ENCODE measurements at places on chromosomes 11 and 22. TPM values are rescaled to one million over a fixed set of nuclear protein-coding genes. Genes with fewer than 3 reads are reported as not detected.

- H3K27me3 ChIP-seq = no peaks in the 10 kb centered on the region
- DNase-seq = no peak
- H3K36me3 ChIP-seq = no peaks in the 10 kb centered on the region
- H3K27ac ChIP-seq = no peak overlapping the region
- no peaks in the 10 kb centered on the region for H3K4me1 ChIP-seq
- H3K4me3 ChIP-seq = no peak overlapping the region
Observed at GRCh38 chr11:84034484-84034883, 748.3 kb upstream of the CCDC90B start.

DNA sequence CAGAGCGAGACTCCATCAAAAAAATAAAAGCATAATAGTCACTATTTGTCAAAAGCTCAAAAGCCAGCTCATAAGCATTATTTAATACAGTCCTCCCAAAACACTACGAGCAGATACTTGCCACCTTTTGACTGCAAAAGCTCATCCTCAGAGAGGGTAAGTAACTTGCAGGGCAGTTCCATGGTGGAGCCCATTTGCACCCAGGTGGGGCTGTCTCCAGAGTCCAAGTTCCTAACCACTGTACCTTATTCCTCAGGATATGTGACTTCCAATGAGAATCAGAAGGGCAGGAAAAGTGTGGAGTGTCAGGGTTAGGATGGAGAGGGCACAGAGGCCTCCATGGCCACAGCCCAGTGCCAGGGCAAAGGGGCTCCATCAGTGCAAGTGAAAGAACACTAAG lies 28.6 kb upstream of the POU2AF1 start:
- no peak overlapping the region for H3K4me3 ChIP-seq
- peaks cover 20% of the 10 kb centered on the region for H3K4me1 ChIP-seq
- no peak overlapping the region for H3K27ac ChIP-seq
- DNase-seq = no peak

FERMT3 gene
- 158 TPM for total RNA-seq

PNPLA2 gene
- 77.1 TPM for total RNA-seq

NEU3 gene
- 15.7 TPM for total RNA-seq

DNA sequence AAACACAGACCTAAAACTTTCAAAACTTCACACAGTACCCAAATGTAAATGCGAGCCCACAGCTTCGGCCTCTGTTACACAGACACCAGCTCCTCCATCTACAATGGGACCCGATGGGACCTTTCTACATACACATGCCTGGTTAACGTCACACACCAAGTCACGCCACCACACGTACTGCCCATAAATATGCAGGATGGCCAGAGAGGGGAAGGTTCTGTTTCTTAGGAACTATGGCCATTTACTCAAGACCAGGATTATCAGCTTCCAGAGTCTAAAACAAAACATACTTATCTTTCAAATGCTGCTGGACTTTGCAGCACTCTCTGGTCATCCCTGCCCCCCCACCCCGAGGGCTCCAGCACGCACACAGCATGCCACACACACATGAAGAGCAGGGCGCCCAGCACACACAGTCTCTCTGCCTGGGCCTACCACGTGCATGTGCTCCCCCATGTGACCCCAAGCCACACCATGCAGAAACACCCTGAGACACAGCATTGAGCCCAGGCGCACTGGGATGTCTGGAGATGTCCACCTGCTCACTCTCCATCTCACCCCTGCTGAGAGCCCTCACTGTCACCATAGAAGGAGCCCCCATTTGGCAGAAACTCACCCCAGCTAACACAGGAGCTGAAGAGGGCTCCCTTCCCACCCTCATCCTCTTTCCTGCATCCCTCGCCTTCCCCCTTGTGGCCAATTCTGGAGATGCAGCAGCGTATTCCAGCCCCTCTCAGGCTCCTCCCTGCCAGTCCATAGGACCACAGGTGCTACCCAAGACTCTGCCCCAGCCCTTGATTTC lies 61.8 kb downstream of the SLC22A12 start:
- no peak overlapping the region for H3K27ac ChIP-seq
- H3K4me3 ChIP-seq = no peak overlapping the region
- H3K36me3 ChIP-seq = no peaks in the 10 kb centered on the region

CSF2RB gene
- 3.8 TPM for total RNA-seq

FGF3 gene
- total RNA-seq = not detected

- H3K4me1 ChIP-seq = no peaks in the 10 kb centered on the region
- H3K4me3 ChIP-seq = no peak overlapping the region
- H3K36me3 ChIP-seq = no peaks in the 10 kb centered on the region
- no peak for DNase-seq
Observed at GRCh38 chr11:16099343-16099900, 256.9 kb downstream of the SOX6 start.

DNA sequence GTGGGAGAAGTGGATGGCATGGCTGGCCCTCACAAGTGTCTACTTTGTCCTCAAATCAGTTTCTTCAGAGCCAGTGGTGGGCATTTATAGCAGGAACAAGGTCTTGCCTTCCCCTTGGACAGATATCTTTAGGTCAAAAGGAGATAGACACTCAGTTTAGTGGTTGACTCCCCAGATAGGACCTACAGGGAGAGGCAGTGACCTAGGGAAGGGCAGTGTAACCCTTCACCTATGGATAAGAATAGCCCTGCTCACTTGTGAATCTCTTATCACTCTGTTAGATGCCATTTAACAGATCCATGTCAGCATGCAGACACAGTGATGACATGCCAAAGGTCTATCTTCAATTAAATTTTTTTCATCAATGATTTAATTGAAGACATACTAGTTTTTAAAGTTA lies 11.0 kb downstream of the BCO2 start:
- DNase-seq = no peak
- no peak overlapping the region for H3K4me3 ChIP-seq
- H3K27ac ChIP-seq = no peak overlapping the region
- no peaks in the 10 kb centered on the region for H3K4me1 ChIP-seq

TMA7B gene
- 1.4 TPM for total RNA-seq

- peaks cover 24% of the 10 kb centered on the region for H3K4me1 ChIP-seq
- peak overlapping the region; percentile 80 for H3K4me3 ChIP-seq
- no peak for DNase-seq
- peaks cover 49% of the 10 kb centered on the region for H3K27me3 ChIP-seq
- no peaks in the 10 kb centered on the region for H3K36me3 ChIP-seq
Observed at GRCh38 chr11:119421351-119421750, 1.6 kb downstream of the THY1 start.

AMOTL1 gene
- 0.67 TPM for total RNA-seq

TRIM22 gene
- 159 TPM for total RNA-seq

GRCh38 chr11:70786021-70786665 lies 387.8 kb downstream of the CTTN start:
- H3K27ac ChIP-seq = no peak overlapping the region
- no peaks in the 10 kb centered on the region for H3K36me3 ChIP-seq
- no peak for DNase-seq
- no peaks in the 10 kb centered on the region for H3K4me1 ChIP-seq

C22orf31 gene
- total RNA-seq = not detected

- no peak overlapping the region for H3K4me3 ChIP-seq
- H3K4me1 ChIP-seq = peaks cover 35% of the 10 kb centered on the region
- H3K36me3 ChIP-seq = peaks cover 9% of the 10 kb centered on the region
- H3K27ac ChIP-seq = no peak overlapping the region
- no peaks in the 10 kb centered on the region for H3K27me3 ChIP-seq
Observed at GRCh38 chr22:38304526-38304925, 12.7 kb downstream of the CSNK1E start.

DNA sequence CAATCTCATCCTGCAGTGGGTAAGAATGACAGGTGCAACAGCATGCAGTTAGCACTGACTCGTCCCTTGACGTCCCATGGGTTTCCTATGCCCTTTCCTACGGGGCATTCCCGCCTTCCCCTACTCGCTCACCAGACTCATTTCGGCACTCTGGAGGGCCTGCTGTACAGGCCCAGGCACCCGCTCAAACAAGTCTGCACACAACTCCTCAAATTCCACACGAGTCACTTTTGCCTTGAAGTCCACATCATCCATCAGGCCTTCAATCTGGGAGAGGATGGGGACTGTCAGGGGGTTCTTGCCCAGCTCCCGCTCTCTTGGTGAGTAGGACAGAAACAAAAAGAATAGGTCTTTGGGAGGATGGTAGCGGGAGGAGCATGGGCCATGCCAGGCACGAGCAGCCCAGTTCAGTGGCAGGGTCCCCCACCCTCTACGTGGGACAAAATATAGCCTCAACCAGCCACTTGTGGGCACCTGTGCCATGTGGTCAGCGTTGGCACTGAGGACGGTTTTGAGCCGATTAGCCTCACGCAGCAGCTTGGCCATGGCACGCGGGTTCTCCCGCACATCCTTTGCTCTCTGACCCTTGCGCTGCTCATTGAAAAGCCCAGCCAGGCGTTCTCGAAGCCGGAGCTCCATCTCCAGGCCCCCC lies 4.7 kb downstream of the HYOU1 start:
- peak overlapping the region; percentile 20 for H3K27ac ChIP-seq
- H3K4me3 ChIP-seq = peak overlapping the region; percentile 33
- H3K27me3 ChIP-seq = no peaks in the 10 kb centered on the region
- peaks cover 18% of the 10 kb centered on the region for H3K36me3 ChIP-seq
- no peak for DNase-seq

MPEG1 gene
- not detected for total RNA-seq

GRCh38 chr22:43289976-43290721 lies 53.0 kb downstream of the SCUBE1 start:
- no peaks in the 10 kb centered on the region for H3K27me3 ChIP-seq
- no peaks in the 10 kb centered on the region for H3K36me3 ChIP-seq
- no peaks in the 10 kb centered on the region for H3K4me1 ChIP-seq
- H3K27ac ChIP-seq = no peak overlapping the region
- DNase-seq = no peak
- no peak overlapping the region for H3K4me3 ChIP-seq

DNA sequence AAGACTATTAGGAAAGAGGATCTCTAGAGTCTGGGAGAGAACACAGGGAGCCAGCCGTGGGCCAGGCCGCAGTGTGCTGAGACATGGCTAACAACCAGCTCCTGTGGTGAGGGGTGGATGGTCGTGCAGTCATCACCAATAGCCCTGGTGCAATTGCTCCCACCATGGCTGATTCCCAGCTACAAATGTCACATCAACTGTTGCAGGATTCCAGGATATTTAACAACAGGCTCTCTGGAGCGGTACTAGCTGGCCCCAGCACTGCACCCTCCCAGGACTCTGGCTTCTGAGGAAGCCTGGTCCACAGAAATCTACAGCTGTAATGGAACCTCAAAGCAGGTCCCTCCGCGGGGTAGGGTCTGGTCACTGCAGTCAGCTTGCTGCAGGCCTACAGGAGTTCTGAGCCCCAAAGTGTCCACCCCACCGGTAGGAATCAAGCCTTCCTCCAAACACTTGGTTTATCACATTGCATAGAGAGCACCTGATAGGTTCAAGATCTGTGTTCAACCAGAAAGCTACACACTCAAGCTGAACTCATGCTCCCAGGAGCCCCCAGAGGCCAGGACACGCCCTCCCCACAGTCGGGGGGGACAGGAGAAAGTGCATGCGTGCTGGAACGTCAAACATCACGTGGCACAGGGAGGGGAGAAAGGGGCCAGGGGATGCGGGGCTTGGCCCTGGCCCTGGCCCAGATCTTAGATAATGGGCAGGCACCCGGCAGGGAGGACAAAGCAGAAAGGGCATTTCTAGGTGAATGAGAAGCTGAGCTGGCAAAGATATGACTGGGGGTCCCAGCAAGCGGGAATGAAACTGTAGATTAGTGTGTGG lies 609.0 kb downstream of the TBC1D22A start:
- no peak overlapping the region for H3K4me3 ChIP-seq
- DNase-seq = no peak
- no peaks in the 10 kb centered on the region for H3K27me3 ChIP-seq
- H3K27ac ChIP-seq = no peak overlapping the region
- no peaks in the 10 kb centered on the region for H3K36me3 ChIP-seq

DNA sequence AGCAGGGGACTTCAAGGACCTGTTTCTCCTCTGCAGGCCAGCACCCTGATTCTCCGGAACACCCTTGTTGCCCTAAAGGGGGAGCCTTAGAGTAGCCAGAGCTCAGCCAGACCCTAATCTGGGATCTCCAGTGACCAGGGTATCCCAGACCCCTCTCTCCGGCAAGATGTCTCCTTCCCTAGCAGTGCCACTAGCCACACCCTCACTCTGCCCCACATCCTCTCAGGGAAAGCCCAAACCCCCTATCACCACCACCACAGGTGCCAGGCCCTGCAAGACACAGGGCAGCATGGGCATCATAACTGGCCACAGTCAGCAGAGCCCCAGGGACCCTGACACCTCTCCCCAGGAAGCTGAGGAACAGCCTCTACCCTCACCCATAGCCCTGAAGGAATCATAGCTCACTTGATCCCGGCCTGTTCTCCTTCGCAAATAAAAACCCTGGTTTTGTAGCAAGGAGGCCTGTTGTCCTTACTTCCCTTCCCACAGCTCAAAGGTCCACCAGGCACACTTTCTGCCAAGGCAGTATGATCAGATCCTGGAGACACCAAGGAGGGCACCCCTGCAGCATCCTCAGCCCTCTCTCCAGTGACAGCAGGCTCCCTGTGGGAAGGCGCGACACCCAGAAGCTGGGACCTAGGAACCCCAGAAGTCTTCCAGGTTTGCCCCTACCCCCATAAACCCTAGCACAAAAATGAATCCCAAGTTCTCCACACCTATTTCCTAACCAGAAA lies 4.6 kb downstream of the CFL1 start:
- peaks cover 23% of the 10 kb centered on the region for H3K36me3 ChIP-seq
- DNase-seq = no peak
- H3K27ac ChIP-seq = peak overlapping the region; percentile 85
- H3K4me3 ChIP-seq = no peak overlapping the region
- peaks cover 39% of the 10 kb centered on the region for H3K4me1 ChIP-seq
- no peaks in the 10 kb centered on the region for H3K27me3 ChIP-seq

DNA sequence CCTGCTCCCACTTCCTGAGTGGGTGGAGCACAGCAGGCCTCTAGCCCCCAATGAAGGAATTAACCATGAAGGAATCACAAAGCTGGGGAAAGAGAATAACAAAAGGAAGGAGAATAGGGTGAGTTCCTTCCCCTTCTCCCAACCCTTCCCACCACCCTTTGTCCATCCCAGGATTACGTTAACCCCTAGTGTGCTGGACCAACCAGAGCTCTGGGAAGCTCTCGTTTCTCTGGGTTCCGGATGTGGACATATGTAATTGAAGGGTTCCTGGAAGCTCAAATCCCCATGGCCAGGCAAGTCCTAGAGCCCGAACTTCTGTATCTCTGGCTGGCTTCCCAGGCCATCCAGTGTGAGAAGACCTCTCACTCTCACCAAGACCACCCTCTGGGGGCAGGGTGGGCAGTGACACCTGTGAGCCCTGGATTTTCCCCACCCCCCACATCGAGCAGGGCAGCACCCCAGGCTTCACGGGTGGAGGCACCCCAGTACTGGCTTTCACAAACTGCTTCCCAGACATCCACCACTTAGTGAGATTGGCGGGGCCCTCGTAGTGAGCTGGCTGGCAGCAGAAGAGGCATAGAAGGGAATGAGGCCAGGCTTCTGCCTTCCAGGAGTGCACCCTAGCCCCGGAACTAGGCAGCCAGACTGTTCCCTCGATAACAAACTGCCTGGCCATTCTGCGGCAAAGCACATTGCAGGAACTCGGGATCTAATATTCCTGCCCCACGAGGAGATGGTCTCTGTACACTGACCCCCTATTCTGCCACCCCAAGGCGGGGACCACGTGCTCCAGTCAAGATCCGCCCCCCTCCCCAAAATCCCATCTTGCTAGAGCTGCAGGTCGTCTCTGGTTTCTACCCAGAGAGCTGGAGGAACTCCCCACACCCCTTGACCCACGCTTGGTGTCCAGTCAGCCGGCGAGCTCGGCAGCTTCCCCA lies 2.1 kb downstream of the NECTIN1 start:
- H3K27ac ChIP-seq = no peak overlapping the region
- no peak overlapping the region for H3K4me3 ChIP-seq
- no peaks in the 10 kb centered on the region for H3K36me3 ChIP-seq
- H3K4me1 ChIP-seq = peaks cover 11% of the 10 kb centered on the region
- peaks cover 46% of the 10 kb centered on the region for H3K27me3 ChIP-seq

Measured in activated T-cell treated with anti-CD3 and anti-CD28 coated beads, Interleukin-2, amount 50 U/mL, for 72 hours (primary cell).